Aorta (tissue), 5 donors: ENCODE measurements at places on chromosomes 7 and 10. TPM values are rescaled to one million over a fixed set of nuclear protein-coding genes. Genes with fewer than 3 reads are reported as not detected.

MEOX2 gene
- 35.9 TPM for total RNA-seq

DNA sequence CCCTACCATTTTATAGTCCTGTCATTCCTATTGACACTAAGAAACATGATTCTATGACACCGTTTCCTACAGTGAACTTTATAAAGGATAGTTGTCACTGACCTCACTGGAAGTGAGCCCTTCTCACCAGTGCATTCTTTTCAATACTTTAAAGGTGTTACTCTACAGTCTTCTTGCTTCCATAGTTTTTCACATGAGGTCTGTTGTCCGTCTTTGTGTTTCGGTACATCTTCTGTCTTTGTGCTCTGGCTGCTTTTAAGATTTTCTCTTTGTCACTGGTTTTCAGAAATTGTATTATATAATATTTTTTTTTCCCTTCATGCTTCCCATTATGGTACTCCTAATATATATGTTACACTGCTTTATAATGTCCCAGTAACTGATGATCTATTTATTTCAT, 174.2 kb downstream of the KIF20B start:
- H3K4me3 ChIP-seq: no peak overlapping the region
- no peak overlapping the region for H3K27ac ChIP-seq
- H3K36me3 ChIP-seq: peaks cover 3% of the 10 kb centered on the region

DNA sequence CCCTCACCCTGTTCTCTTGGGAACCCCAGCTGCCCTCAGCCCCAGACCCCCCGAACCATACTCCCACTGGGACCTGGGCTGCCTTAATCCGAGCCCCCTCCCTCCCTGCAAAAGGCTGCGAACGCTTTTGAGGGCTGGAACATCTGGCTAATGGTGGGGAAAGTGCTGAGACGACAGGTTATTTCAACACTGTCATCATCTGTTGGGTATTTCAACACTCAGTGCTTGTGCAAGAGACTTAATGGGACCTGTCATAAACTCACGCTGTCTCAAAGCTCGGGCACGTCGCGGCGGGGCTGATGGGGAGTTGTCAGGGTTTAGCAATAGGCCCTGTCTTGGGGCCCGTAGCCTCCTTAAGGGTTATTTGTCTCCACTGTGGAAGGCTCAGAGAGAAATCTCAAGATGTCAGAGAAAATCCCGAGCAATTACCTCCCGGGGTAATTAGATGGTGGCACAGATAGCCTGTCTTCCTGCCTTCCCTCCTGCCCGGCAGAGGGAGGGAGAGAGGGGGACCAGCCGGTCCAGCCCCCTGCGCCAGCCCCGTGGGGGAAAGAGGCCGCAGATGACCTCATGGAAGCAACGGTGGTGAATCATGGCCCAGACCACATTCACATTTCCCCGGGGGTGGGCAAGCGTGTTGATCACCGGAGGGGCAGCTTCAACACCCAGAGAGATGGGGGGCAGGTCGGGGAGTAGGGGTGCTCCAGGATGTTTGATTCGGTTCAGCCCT, 88.7 kb upstream of the MYL10 start:
- no peak overlapping the region for H3K27ac ChIP-seq
- peak; percentile 81 for DNase-seq
- no peaks in the 10 kb centered on the region for H3K36me3 ChIP-seq
- H3K4me3 ChIP-seq: no peak overlapping the region
- H3K27me3 ChIP-seq: no peaks in the 10 kb centered on the region
- H3K4me1 ChIP-seq: no peaks in the 10 kb centered on the region

DNA sequence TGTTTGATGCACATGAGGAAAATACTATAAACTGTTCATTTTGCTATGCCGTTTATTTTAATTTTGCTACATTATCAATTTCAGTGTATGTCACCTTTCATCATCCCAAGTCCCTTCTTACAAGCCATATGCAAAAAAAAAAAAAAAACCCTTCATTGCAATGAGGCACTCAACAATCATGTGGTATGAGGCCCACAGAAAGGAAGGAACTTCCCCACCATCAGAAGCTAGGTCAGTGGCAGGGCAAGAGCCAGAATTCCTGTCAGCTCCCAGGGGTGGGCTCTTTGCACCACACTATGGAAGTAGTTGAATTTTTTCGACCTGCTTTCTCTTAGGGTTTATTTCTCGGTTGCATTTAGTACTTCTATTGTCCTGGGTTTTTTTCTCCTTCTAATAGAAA, 75.4 kb downstream of the NOC3L start:
- H3K27ac ChIP-seq: no peak overlapping the region
- no peak overlapping the region for H3K4me3 ChIP-seq
- H3K36me3 ChIP-seq: peaks cover 8% of the 10 kb centered on the region
